CD4-positive, alpha-beta T cell treated with Interleukin-15 for 1 hour (primary cell): ENCODE measurements at places on chromosomes 5 and 9.

- DNase-seq, result no peak
Observed at GRCh38 chr5:101989659-101990058, 306.4 kb downstream of the SLCO4C1 start.

GRCh38 chr5:168914491-168914890, 335.3 kb upstream of the PANK3 start:
- no peak for DNase-seq

DNA sequence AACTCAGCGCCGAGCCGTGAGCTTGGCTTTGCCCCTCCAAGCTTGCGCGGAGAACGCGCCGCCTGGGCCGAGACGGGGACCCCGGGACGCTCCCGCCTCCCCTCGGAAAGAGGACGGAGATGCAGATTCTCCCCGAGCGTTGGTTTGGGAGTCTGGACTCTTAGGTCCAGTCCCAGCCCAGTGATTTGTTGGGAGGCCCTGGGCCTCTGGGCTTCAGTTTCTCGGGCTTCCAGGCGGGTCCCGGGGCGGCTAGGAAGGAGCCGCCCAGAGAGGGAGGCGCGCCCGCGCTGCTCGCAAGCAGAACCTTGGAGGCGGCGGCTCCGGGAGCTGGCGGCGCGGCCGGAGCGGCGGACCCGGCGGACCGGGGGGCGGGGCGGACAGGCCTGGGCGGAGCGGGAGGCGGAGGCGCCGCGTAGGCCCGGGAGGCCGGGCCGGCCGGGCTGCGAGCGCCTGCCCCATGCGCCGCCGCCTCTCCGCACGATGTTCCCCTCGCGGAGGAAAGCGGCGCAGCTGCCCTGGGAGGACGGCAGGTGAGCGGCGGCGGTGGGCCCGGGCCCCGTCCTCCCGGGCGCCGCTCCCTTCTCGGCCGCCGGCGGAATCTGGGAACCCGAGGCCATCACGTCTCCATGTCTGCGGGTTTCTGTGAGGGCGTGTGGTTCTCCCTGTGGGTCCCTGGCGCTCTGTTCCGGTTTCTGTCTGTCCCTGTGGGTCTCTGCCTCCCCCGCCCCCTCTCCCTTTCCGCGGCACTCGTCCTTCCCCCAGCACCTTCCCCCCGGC, at the start of gene B4GALT7:
Gene B4GALT7, plus strand, starts transcription at position 402 of the 777 bp plus-strand sequence. Its CDS starts 79 bp downstream, at position 481.
- peak; percentile 82 for DNase-seq

DNA sequence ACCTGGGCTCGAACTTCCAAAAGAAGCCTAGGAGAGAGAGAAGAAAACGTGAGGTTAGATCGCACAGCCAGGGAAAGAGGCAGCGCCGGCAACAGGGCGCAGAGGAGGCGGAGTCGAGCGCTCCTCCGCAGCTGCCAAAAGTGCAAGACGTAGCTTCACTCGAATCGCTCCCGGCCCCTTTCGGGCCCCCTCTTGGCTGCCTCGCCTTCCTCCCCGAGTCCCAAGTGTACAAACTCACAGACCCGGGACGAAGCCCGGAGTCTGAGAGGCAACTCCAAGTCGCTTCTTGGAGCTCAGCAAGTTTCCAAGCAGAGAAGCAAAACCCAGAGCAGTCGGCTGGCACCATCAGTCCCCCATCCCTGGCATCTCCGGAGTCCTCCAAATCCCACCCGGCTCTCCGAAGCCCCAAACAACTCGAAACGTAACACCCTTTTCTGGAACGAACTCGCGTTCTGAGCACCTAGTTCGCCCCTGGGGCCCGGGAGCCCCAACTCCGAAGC, 1.2 kb downstream of the MIER3 start:
- peak; percentile 34 for DNase-seq

DNA sequence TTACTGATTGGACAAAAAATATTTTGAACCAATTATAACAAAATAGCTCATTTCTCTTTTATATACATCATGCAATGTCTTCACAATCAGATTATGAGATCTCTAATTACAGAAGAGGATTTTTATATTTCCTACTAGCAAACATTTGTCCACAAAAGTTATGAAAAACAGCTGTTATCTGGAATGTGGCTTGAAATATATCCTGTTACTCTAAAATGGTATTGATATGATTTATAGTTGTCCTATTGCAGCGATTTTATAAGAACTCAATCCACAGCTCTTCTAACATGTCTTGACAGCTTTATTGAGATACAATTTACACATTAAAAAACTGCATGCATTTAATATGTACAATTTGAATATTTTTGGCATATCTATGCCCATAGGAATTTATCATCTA, 779.9 kb upstream of the ACO1 start:
- no peak for DNase-seq

DNA sequence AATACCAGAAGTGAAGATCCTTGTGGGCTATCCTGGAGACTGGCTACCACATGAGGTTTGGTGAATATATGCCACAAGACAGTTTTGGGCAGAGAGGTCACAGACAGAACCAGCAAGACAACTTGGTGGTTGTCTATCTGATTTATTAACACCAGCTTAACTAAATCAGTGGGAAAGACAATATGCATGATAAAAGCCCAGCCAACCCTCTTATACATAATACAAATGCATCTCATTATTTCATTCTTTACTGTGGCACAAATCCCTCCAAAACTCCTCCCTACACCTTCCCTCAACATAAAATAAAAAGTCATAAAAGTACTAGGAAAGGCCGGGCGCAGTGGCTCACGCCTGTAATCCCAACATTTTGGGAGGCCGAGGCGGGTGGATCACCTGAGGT, 8.1 kb downstream of the HINT1 start:
- DNase-seq, result no peak

GRCh38 chr5:95817430-95817829, 5.1 kb downstream of the GLRX start:
- no peak for DNase-seq

DNA sequence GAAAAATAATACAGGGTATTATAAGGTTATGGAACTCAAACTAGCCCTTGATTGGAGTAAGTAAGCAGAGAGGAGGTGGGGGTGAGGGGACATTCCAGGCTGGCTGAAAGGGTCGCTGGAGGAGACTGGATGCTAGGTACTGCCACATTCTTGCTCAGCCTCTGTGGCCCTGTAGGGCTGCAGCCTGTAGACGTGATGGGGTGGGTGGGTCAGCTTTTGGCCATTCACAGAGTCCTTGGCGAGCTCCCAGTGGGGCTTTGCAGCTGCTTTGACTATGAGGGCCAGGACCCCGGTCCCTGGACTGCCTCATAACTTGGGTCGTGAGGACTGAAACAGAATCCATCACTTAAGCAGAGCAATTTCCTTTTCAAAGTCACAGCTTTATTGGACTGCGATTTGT, 4.2 kb upstream of the GDNF start:
- no peak for DNase-seq

DNA sequence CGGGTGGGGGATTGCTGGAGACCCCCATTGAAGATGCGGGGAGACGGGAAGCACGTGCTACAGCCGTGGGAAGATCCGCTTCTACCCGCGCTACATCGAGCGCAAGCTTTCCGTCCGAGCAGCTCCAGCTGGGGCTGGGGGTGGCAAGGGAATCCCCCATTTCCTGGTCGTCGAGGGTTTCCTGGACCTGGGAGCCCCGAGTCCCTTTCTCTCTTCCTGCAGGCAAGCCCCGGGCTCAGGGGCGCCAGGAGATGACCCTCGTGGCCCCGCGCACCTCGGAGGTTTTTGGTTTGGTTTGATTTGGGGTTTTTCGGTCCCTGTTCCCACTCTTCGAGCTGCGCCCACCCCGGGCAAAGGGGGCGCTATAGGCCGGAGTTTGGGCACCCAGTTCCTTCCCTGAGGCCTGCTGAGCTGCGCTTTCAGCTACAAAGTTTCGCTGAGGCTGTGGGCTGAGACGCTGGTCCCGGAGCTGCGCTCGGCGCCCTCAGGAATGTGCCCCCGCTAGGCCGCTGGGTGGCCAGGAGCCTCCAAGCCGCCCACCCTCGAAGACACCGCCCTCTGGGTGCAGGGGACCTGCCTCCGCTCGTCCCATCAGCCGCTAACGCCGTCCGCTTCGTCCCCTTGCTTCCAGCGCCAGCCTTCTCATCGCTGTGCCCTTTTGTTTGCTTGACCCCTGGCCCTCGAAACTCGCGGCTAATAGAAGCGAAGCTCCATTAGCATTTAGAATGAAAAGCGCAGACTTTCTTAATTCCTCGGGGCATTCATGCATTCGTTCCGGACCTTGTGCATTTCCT, 2.9 kb downstream of the NR4A3 start:
- peak; percentile 68 for DNase-seq

- DNase-seq, result no peak
Observed at GRCh38 chr9:720239-720881, 121.1 kb upstream of the DMRT1 start.

DNA sequence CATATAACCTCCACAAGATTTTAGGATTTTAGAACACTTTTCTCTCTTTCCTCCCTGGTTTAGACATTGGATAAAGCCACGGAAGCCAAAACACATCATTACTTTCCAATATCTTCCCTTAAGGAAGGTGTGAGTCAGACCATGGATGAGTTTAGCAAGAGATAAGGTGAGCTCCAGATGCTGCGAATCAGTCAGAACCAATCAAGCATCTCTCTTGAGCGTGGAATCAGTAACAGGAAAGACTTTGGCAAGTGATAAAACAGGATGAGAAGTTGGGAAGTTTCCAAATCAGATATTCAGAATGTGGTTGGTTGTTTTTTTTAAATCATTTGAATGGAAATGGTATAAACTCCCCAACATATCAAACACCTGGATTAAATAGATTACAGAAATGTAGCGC, 397.8 kb downstream of the EFNA5 start:
- no peak for DNase-seq

- no peak for DNase-seq
Observed at GRCh38 chr5:103060424-103060954, 59.4 kb downstream of the GIN1 start.

DNA sequence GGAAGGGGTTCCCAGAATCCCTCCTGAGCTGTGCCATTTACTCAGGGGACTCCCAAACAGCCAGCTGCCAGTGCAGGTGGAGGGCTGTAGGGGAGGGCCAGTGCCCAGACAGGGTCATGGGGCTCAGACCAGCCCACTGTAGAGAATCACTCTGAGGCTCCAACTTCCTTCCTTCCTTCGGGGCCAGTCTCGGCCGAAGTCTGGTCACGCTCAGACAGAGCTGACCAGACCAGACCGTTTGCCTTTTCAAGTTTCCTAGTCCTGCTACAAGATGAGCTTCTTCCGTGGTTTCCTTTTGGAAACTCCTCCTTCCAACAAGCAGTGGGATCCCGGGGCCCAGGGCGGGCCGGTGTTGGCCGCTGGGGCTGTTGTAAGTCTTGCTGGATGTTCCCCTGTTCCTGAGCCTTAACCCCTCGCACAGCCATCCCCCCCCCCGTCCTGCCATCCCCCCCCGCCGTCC, 52.6 kb downstream of the SAR1B start:
- no peak for DNase-seq

- DNase-seq, result no peak
Observed at GRCh38 chr9:134294153-134295071, 31.8 kb upstream of the RXRA start.

DNA sequence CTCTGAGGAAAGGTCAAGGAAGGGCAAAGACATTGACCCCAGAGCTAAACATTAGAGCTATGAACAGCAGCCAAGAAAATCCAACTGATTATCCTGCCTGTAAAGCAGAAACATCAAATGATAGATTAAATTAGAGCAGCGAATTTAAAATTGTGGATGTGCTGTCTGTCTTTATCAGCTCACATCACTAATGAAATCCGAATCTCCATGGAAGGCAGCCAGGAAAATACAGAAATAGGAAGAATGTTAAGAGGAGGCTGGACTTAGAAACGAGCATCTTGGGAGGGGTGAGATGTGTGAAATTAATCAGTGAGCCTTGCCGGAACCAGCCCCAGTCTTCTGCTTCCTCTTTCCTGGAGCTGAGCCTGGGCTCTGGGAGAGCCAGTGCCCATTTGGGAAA, 191.0 kb downstream of the PJA2 start:
- DNase-seq, result no peak

DNA sequence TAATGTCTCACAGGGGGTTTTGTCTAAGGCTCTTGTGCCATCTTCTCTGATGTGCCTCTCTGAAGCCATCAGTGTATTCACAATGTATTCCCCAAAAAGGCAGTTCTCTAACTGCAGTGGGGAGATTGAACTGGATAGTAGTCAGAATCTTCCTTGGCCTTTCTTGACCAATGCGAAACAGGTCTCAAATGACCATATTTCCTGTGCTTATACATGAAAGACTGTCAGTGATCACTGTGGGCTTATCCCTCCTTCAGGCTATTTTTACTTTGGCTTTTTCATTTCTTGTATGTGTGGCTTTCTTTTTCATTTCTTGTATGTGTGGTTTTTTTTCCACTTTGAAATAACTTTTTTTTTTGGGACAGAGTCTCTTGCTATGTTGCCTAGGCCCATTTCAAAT, 19.7 kb downstream of the HMGXB3 start:
- DNase-seq, result no peak

DNA sequence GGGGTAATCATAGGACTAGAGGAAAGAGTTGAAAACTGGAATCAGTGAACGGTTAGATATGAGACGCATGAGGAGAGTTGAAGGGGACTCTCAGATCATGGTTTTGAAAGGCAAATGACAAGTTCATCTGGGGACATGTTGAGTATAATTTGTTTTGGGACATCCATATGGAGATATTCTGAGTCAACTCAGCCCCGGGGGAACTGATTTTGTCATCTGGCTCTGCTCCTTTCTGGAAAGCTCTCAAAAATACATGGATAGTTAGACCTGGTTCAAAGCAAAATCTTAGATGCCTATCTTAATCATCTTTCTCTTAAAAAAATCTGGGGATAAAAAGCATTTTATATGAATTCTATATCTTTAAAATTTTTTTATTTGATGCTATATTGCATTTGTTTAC, 161.2 kb downstream of the SNX18 start:
- no peak for DNase-seq

DNA sequence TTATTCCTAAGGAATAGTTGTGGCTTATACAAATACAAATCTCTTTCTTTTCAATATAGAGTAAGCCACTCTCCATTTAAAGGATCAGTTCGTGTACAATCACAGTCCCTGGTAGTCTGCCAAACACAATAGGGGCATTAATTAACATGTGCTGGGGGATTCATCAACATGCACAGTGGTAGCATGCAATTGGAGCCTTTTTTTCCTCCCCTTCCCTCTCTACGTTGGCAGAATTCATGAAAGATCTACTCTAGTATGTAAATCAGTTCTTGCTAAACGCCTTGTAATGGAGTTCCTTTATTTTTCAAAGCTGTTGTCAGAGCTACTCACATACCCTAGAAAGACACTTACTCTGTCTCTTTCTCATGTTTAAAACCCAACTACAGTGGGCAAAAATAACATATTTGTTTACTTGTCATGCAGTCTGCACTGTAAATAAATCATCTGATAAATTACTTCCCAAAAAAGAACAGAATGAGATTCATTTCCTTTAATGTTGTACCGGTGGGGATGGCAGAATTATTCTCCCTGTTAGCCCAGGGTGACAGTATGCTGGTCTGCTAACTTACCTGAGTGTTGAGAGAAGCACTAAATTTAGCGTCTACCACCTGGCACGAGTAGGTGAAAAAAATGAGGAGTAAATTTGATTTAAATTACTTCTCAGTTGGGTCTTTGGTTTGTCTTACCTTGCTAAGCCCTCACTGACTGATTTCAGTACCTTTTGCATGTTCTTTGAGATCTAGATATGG, 341.5 kb upstream of the CCNH start:
- no peak for DNase-seq
